ENCODE measurements at places on chromosomes 16 and 17.

DNA sequence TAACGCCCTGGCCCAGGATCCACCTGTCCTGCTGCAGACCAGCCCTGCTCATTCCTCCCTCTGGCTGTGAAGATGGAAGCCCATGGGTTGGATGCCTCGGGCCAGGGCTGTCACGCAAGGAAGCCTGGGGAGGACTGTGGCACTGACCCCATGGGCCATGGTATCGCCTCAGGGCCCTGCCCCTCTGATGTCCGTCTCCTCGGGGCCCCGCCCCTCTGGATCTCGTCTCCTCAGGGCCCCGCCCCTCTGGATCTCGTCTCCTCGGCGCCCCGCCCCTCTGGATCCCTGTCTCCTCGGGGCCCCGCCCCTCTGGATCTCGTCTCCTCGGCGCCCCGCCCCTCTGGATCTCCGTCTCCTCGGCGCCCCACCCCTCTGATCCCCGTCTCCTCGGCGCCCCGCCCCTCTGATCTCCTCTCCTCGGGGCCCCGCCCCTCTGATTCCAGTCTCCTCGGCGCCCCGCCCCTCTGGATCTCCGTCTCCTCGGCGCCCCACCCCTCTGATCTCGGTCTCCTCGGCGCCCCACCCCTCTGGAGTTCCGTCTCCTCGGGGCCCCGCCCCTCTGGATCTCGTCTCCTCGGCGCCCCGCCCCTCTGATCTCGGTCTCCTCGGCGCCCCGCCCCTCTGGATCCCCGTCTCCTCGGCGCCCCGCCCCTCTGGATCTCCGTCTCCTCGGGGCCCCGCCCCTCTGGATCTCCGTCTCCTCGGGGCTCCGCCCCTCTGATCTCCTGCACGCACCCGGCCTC lies 24.0 kb downstream of the METRNL start:
- DNase-seq, result peak; percentile 59

DNA sequence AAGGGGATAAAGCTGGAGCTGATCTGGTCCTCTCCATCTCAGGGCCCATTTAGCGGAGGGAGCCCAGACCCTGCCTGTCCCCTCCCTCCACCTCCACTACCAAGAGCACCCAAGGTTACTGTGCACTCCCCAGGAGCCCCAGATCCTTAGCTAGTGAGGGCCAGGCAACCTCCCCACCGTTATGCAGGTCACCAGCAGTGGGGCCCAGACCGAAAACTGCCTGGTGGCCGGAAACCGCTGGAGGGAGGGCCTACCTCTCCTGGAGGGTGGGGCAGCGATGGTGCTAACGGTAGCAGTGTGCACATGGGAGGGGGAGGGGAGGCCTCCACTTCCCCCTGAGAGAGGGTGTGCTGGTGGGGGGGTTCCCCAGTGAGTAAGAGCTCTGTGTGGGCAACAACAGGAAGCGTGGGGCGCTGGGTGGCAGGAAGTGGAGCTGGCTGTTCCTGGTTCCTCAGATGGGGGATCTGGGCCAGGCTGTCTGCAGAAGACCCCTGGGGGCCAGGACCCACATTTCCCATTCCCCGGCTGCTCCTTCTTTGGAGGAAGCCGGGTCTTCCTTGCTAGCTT lies 4.4 kb downstream of the FMNL1 start:
- no peak for DNase-seq

DNA sequence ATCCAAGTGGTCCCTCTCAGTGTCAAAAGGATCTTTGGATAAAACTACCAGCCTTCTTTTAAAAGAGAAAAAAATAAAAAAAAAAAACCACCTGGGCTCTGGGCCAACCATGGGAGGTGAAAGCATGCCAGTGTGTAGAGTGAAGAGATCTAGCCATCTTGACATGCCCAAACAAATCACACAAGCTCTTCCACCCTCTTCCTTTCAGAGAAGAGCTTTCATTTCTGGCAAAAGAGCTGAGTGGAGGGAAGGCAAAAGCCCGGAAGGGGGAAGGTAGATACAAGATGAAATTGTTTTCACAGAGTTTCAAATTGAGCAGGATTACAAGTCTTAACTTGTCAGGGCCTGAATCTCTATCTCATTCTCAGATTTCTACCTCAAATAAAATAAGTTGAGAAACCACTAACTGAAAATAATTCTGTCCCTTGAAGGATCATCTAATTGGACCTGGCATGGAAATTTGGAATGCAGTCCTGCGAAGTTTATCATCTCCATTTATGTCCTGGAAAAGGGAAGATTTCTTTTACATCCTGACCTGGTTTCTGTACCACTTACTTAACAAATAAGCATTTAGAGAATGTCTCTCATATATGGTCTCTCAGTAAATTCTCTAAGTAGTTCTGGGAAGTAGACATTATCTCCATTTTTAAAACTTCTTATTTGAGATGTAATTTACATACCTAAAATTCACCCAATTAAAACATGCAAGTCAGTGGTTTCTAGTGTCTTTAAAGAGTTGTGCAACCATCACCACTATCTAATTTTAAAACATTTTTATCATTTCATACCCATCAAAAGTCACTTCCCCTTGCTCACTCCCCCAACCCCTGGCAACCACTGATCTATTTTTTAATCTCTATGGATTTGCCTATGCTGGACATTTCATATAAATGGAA lies 93.7 kb downstream of the TANGO6 start:
- no peak for DNase-seq

GRCh38 chr17:60311936-60312335 lies 80.0 kb downstream of the USP32 start:
- DNase-seq, result no peak

DNA sequence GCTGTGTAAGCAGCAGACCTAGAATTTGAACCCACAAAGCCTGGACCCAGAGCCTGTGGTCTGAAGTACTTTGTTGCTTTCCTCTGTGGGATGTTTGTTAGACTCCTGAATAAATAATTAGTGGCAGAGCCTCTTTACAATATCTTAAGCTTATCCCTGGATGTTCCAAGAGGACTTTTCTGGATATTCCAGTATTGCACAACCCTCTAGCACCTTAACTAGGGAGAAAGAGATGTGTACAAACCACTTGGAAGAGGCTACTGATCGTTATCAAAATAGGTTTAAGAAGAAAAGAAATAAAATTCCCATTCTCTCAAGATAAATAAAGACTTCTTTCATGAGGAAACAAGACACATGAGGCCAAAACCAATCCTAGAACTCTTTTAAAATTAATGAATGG lies 632.4 kb downstream of the CDH11 start:
- no peak for DNase-seq

GRCh38 chr16:28549301-28549899 lies 4.3 kb upstream of the SGF29 start:
- no peak for DNase-seq

- no peak for DNase-seq
Observed at GRCh38 chr16:50308237-50308965, 42.0 kb downstream of the ADCY7 start.

DNA sequence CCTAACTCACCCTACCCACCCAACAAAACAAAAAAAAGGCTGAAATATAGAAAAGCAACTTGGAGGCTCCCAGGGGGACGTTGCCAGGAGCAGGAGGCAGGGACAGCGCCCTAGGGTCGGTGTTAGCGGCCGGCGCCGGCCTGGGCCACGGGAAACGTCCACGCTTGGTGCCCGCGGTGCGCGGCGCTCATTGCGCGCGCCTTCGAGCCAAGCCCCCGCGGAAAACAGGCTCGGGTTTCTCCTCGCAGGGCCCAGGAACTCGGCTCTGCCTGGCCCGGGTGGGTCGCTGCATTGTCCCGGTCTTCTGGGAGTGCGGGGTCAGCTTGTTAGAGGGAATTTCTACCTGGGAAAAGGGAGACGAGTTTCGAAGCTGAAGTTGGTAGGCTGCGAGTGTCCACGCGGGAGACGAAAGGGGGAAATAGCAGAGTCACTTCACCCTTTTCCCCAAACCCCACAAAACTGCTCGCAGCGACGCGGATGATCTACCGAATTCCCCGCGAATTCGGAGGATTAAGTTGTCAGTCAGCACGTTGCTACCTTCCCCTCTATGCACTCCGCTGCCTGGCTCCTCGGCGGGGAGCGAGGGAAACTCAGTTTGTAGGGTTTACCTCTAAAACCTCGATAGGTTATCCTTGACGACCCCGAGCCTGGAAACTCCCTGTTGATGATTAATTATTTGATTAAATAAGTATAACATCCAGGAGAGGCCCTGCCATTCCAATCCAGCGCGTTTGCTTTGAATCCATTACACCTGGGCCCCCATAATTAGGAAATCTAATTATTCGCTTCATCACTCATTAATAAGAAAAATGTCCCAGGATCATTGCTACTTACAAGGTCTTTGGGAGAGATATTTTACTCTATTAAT lies 751 bp upstream of the FOXC2 start:
- DNase-seq, result no peak

DNA sequence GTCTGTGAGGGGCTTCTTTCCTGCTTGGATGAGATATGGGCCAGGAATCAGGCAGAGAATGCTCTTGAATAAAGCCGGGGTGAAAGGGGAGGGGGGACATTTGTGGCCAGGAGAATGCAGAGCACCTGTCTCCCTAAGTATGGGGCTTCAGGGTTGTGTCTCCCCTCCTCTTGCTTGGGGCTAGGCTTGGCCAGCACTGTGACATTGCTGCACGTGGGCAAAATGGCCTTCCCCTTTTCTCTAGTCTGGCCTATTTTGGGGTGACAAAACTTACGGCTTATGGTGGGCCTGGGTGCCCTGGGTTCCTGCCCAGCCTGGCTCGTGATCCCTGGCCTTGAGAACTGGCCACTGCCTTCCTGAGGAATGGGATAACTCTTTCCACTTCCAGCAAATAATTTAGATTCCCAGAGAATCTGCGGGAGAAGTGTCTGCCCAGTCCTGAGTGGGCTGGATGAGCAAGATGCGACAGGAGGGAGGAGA lies 5.6 kb downstream of the NFE2L1 start:
- no peak for DNase-seq

GRCh38 chr16:85649411-85650134 lies 36.5 kb downstream of the GSE1 start:
- peak; percentile 83 for DNase-seq

GRCh38 chr17:81135505-81136278 lies 29.6 kb upstream of the PVALEF start:
- peak; percentile 74 for DNase-seq

DNA sequence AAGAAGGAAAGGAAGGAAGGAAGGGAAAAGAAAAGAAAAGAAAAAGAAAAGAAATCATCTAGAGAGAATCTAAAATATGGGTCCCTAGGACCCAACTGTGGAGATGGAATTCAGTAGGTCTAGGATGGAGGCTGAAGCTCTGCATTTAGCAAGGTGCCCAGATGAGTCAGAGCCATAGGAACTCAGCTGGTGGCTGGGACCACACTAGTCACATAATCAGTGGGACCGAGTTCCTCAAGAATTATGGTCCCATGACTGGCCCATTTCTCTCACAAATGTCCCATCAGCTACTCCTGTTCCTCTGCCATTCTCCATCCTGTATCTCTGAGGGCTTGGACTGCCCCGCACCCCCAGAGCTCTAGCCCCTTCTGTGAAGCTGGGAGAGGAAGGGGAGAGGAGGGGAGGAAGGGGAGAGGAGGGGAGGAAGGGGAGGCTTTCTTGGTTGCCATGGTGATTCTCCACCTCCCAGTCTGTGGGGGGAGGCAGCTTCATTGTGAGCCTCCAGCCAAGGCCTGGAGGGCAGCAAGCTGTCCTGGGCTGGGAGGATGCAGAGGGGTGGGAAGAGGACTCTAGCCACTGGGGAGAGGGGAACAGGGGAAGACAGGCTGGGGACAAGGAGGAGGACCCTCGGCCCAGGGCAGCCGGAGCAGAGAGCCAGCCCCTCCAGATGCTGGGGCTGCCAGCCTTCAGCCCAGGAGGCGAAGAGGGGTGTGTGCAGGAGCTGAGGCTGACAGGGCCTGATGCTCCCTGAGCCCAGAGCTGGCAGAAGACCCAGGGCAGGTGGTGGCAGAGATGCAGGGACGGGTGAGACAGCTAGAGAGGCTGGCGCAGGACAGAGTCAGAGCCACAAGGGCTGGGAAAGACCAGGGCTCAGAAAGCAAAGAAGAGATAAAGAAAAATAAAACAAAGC lies 37.8 kb upstream of the LHX1 start:
- no peak for DNase-seq

DNA sequence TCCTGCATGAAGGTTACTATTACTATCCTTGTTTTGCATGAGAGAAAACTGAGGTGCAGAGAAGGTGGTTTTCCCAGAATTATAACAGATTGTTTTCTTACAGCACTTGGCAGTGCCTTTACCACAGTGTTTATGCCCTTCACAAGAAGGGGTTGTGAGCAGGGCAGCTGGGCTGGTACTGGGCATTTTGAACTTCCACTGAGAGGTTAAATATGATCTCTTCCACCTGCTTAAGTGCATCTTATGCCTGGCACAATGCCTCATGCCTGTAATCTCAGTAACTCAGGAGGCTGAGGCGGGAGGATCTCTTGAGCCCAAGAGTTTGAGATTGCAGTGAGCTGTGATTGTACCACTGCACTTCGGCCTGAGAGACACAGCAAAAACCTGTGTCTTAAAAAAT lies 36.2 kb downstream of the NDE1 start:
- DNase-seq, result no peak

GRCh38 chr16:14455573-14455972 lies 174.5 kb downstream of the PARN start:
- no peak for DNase-seq

DNA sequence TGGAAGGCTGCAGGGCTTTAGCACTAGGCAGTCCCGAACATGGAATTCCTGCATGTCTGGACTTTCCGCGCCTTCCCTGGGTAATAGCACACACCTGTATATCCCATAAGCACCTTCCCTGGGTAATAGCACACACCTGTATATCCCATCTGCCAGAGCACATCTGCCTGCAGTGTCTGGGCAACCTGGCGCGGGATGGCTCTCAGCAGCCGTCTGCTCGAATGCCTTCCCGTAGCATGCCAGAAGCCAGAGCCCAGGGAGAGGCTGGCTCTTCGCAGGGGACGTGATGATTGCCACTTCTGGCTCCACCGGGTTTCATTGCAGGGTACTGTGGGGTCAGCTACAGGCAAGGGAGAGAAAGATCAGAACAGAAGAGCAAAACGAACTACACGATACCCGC lies 21.3 kb downstream of the MBTPS1 start:
- DNase-seq, result no peak

- no peak for DNase-seq
Observed at GRCh38 chr17:5096731-5097100, 15.0 kb downstream of the ZNF232 start.

DNA sequence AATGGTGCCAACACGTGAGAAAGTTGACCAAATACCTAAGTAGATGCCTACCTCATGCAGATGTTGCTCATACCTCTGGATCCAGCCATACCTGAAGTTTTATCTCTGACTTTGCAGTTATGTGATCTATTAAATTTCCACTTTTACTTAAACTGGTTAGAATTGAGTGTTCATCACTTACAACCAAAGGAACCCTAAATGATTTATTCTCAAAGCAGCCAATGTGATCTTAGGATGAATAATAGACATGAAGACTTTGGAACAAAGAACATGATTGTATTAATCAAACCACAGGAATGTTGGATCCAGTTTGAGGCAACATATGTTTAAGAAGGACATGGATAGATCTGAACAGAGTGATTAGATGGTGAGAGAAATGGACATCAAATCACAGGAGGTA lies 68.7 kb downstream of the IRX6 start:
- no peak for DNase-seq

- DNase-seq, result no peak
Observed at GRCh38 chr16:55471448-55472097, 7.4 kb upstream of the MMP2 start.

GRCh38 chr17:4550534-4551039 lies 4.6 kb downstream of the MYBBP1A start:
- no peak for DNase-seq
